CD4-positive, CD25-positive, alpha-beta regulatory T cell (primary cell): ENCODE measurements at places on chromosomes 11 and 22. TPM values are rescaled to one million over a fixed set of nuclear protein-coding genes. Genes with fewer than 3 reads are reported as not detected.

DNA sequence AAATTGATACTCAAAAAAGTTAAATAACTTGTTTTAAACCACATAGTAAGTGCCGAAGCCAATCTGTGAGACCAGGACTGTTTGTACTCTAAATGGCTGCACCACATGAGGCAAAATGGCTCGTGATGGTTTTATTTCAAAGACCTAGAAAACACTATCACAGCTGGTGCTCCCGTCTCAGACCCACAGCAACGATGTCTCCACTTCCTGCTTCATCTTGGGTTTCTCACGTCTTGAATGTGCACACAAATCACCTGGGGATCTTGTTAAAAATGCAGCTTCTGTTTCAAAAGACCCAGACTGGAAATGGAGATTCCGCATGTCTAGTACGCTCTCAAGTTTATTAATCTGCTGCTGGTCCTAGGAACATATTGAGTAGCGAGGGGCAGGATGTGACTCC lies 1.2 kb downstream of the CD3E start:
- no peaks in the 10 kb centered on the region for H3K27me3 ChIP-seq
- H3K27ac ChIP-seq, result peak overlapping the region; percentile 89
- peak overlapping the region; percentile 98 for H3K4me3 ChIP-seq
- DNase-seq, result peak; percentile 75
- H3K4me1 ChIP-seq, result peaks cover 67% of the 10 kb centered on the region

- no peak for DNase-seq
- H3K4me3 ChIP-seq, result no peak overlapping the region
Observed at GRCh38 chr22:27900153-27900552, 18.9 kb downstream of the PITPNB start.

The SCN3B gene
- not detected for total RNA-seq

DNA sequence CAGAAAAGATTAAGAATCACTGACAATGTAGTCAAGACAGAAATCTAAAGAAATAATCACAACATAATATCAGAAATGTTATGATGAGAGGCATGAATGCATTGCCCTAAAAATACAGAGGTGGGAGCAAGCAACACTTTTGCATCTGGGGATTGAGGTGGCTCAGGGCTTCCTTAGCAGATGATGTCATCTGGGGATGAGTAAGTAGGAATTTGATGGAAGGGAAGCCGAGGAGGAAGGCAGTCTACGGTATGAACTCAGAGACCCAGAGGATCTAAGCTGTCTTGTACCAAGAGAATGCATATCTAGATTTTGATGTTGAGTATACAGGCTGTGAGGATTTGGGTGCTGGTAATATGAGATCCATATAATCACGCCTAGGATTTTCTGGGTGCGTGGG lies 193.0 kb upstream of the SNX19 start:
- H3K27me3 ChIP-seq, result no peaks in the 10 kb centered on the region
- H3K36me3 ChIP-seq, result no peaks in the 10 kb centered on the region
- no peak overlapping the region for H3K4me3 ChIP-seq
- DNase-seq, result no peak
- no peaks in the 10 kb centered on the region for H3K4me1 ChIP-seq
- no peak overlapping the region for H3K27ac ChIP-seq

The SAA4 gene
- total RNA-seq, result not detected

GRCh38 chr11:94630221-94630620 lies 63.1 kb downstream of the PIWIL4 start:
- no peak overlapping the region for H3K27ac ChIP-seq
- no peak overlapping the region for H3K4me3 ChIP-seq
- H3K4me1 ChIP-seq, result no peaks in the 10 kb centered on the region
- no peaks in the 10 kb centered on the region for H3K36me3 ChIP-seq
- DNase-seq, result no peak

GRCh38 chr11:118111019-118111743 lies 24.4 kb upstream of the SMIM35 start:
- H3K27me3 ChIP-seq, result no peaks in the 10 kb centered on the region
- no peak overlapping the region for H3K4me3 ChIP-seq
- H3K27ac ChIP-seq, result no peak overlapping the region
- no peaks in the 10 kb centered on the region for H3K36me3 ChIP-seq
- H3K4me1 ChIP-seq, result no peaks in the 10 kb centered on the region
- no peak for DNase-seq

GRCh38 chr11:62832336-62833234 lies at the start of gene TEX54:
Gene TEX54, minus strand, starts transcription at chr11:62832841.
- no peak for DNase-seq
- no peaks in the 10 kb centered on the region for H3K27me3 ChIP-seq
- H3K4me1 ChIP-seq, result peaks cover 32% of the 10 kb centered on the region

DNA sequence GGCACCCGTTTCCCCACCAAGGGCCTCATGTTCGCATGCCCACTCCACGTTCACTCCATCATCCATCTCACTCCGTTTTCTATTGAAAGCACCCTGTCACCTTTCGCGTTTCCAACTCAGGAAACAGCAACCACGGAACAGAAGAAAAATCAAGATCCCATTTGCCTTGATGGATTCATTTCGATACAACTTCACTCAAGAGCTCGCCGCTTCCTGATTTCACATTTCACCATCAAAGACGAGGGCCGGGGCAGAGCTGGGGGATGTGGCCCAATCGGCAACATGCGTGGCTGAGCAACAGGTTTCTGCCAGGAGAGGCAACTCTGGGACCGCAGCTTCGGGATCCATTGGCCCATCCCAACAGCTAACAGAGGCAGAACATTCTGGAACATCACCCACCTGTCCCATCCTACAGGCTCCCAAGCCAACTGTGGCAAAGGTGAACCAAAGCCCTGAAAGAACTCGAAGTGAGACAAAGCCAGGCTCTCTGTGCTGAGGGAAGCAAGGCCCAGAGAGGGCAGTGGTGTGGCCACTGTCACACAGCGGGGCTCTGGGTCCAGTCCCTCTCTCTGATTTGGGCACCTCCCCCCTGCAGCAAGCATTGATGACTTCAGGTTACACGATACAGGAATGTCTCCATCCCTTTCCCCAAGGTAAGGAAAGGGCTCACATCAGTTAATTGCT lies 36.2 kb upstream of the CD5 start:
- no peaks in the 10 kb centered on the region for H3K36me3 ChIP-seq
- H3K27ac ChIP-seq, result peak overlapping the region; percentile 61
- no peaks in the 10 kb centered on the region for H3K27me3 ChIP-seq

The DDTL gene
- 4.4 TPM for total RNA-seq

- H3K4me3 ChIP-seq, result no peak overlapping the region
- DNase-seq, result no peak
- no peaks in the 10 kb centered on the region for H3K27me3 ChIP-seq
- no peaks in the 10 kb centered on the region for H3K36me3 ChIP-seq
Observed at GRCh38 chr11:91230647-91231046, 994.0 kb upstream of the FAT3 start.

DNA sequence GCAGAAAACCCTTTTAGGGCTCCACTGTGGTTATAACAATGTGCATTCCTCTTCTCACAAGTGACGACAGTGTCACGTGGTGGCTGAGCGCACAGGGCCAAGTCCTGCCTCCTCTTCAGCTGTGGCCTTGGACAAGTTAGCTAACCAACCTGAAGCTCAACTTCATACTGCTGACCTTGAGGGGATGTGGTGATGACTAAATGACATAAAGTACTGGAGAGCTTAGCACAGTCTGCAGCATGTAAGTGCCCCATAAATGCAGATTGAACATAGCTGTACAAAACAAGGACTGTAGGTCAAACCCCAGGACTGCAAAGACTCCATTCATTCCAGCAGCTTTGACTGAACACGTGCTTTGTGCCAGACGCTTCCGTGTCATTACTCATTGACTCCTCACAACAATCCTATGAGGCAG lies 20.1 kb upstream of the MRGPRX2 start:
- no peaks in the 10 kb centered on the region for H3K36me3 ChIP-seq
- no peak for DNase-seq
- H3K27ac ChIP-seq, result no peak overlapping the region
- peaks cover 6% of the 10 kb centered on the region for H3K27me3 ChIP-seq

The OR8D1 gene
- not detected for total RNA-seq

- H3K36me3 ChIP-seq, result no peaks in the 10 kb centered on the region
- no peaks in the 10 kb centered on the region for H3K4me1 ChIP-seq
- H3K27ac ChIP-seq, result no peak overlapping the region
- H3K4me3 ChIP-seq, result no peak overlapping the region
- no peak for DNase-seq
Observed at GRCh38 chr11:92111287-92111686, 113.3 kb upstream of the FAT3 start.

DNA sequence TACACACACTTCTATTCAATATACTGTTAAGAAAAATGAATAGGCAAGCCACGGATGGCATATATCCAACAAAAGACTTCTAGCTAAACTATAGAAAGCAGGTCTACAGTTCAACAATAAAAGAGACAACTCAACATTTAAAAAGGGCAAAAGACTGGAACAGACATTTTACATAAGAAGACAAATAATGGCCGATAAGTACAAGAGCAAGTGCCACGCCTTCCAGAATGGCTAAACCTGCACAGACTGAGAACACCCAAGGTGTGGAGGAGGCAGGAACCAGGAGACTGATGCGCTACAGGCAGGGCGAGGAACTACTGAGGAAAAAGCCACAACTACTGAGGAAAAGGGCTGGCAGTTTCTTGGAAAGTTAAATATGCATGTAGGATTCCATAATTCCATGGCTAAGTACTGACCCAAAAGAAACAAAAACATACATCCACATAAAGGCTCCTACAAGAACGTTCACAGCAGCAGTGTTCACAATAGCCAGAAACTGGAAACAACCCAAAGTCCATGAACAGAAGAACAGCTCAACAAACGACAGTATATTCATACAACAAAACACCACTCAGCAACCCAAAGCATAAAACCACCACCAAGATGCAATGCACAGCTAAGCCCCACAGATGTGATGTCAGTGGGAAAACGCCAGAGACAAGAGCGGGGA lies 9.6 kb upstream of the MOB2 start:
- no peak overlapping the region for H3K4me3 ChIP-seq
- peaks cover 7% of the 10 kb centered on the region for H3K36me3 ChIP-seq
- no peaks in the 10 kb centered on the region for H3K27me3 ChIP-seq
- DNase-seq, result no peak

The MYOD1 gene
- total RNA-seq, result not detected

DNA sequence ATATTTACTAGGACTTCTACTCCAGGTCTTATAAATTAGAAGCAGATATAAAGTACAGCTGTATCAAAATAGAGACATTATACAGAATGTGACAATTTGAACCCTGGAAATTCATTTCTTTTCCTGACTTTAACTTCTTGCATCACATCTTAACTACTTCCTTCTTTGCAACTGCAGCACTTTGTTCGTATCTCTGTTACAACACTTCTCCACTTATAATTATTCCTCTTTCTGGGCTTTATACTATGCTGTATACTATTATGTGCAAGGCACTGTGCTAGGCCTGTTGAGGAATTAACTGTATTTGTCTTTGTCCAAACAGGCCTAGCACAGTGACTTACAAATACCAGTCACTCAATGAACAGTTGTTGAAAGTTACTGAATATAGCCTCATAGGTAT lies 1.8 kb upstream of the SLC36A4 start:
- peaks cover 2% of the 10 kb centered on the region for H3K27me3 ChIP-seq
- H3K27ac ChIP-seq, result no peak overlapping the region
- H3K4me3 ChIP-seq, result no peak overlapping the region
- DNase-seq, result no peak
- peaks cover 15% of the 10 kb centered on the region for H3K4me1 ChIP-seq

DNA sequence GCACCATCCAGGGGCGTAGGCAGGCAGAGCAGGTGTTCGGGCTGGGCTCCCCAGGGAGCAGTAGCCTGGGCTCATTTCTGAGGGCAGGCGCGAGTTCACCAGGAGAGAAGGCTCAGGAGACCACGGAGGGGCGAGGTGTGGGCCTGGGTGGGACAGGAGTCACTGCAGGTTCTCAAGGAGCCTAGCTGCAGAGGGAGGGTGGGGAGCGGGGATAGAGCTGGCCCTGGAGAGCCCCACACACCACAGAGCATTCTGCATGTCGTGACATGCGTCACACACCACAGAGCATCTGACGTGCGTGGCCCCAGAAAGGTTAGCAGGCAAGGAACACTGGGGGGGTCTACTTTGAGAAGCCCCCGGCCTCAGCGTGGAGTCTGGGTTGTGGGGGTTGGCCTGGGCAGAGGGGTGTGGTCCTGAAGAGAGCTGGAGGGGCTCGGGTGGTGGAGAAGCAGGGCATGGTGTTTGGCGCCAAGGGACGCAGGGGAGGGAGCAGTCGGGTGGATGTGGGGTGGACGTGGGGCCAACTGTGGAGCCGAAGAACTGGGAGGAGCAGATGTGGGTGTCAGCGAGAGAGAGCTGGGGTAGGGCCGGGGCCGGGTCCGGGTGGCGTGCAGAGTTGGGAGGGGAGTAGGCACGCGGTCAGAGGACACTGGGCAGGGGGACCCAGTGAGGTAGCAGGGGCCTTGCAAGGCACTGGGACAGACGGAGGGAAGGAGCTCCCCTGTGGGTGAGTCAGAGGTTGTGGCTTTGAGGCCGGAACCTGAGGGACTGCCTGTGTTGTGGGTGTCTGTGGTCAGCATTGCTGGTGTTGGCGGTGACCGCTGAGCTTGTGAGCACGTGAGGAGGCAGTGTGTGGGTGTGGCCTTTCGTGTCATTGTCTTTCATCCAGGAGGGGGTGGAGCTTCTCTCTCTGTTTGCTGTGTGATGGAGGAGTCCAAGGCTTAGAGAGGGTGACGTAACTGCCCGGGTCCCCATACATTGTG lies 25.5 kb downstream of the CTTN start:
- H3K4me3 ChIP-seq, result no peak overlapping the region
- no peaks in the 10 kb centered on the region for H3K27me3 ChIP-seq
- no peak overlapping the region for H3K27ac ChIP-seq
- no peak for DNase-seq

GRCh38 chr22:25492841-25493734 lies 71.4 kb upstream of the GRK3 start:
- H3K36me3 ChIP-seq, result peaks cover 13% of the 10 kb centered on the region
- H3K4me1 ChIP-seq, result no peaks in the 10 kb centered on the region
- H3K27ac ChIP-seq, result no peak overlapping the region
- no peak overlapping the region for H3K4me3 ChIP-seq

DNA sequence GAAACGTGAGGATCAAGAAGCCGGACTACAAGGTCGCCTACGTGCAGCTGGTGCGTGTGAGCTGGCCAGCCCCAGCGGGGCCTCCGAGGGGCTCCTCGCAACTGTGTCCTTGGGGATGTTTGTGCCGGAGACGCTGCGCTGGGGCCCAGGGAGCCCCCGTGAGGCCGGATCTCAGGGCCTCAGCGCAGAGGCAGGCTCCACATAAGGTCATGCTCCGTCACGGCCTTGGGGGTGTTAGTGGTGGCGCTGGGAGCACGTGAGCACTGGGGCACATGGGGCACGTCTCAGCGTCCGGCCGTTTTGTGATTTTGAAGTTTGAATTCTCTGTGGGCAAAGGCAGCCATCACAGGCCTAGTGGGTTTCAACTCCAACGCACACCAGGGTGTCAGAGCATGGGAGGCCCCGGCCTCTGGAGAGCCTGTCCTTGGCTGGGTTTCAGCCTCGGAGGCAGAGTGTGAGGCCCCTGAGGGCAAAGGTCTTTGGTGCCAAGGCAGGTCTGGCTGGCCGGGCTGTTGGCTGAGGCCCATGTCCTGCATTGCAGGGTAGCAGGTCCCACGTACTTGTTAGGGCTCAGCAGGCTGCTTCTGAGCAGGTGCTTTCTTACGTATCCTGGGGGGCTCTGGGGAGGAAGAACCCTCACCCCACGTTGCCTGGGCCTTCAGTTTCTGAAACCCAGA lies 5.8 kb downstream of the MRPL23 start:
- no peaks in the 10 kb centered on the region for H3K27me3 ChIP-seq
- no peak for DNase-seq
- H3K4me3 ChIP-seq, result no peak overlapping the region
- no peak overlapping the region for H3K27ac ChIP-seq
- no peaks in the 10 kb centered on the region for H3K36me3 ChIP-seq

- peaks cover 17% of the 10 kb centered on the region for H3K4me1 ChIP-seq
- no peak for DNase-seq
- peaks cover 32% of the 10 kb centered on the region for H3K36me3 ChIP-seq
Observed at GRCh38 chr11:14657841-14658240, 14.2 kb downstream of the PDE3B start.
